ENCODE measurements at places on chromosomes 16 and 17.

GRCh38 chr16:11128211-11129141, 127.5 kb downstream of the SOCS1 start:
- DNase-seq: peak; percentile 54

GRCh38 chr16:29705030-29705429, 26.1 kb downstream of the QPRT start:
- DNase-seq: peak; percentile 47

DNA sequence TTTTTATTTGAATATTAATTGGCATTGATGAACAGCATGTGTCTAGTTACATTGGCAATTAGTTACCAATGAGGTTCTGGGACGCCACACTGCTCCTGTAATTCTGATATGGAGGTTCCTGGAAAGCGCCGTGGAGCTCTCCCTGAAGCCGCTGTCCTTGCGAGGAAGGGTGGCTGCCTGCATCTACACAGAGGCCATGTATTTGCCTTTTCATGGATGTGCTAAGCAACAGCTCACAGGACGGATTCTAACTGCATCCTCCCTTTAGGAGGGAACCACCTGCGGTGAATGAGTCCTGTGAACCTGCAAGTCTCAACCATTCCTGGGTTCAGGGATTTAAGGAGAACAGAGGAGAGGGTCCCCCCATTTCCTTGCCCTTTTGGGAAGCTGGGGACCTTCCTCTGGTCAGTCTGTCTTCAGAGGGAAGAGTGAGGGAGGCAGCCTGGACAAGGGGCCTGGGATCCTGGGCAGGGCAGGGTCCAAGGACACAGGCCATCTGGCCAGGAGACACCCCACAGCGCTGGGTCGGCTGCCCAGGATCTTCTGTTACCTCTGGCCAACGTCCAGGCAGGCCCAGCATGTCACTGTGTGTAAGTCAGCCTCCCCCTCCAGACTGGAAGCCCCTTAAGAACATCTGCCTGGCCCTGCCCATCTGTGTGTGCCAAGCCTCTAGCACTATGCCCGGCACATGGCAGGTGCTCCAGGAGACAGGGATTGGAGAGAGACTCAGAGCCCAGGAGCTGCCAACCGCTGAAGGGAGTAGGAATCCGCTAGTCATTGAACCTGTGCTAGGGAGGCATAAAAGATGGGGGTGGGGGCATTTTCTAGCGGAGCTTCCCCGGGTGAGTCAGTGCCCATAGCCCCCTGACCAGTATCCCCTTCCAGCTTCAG, 314.1 kb upstream of the TNRC6C start:
- DNase-seq: no peak

GRCh38 chr17:45307290-45308015, 9.4 kb downstream of the MAP3K14 start:
- peak; percentile 89 for DNase-seq

GRCh38 chr16:1509307-1510221, 16.4 kb downstream of the TELO2 start:
- no peak for DNase-seq

DNA sequence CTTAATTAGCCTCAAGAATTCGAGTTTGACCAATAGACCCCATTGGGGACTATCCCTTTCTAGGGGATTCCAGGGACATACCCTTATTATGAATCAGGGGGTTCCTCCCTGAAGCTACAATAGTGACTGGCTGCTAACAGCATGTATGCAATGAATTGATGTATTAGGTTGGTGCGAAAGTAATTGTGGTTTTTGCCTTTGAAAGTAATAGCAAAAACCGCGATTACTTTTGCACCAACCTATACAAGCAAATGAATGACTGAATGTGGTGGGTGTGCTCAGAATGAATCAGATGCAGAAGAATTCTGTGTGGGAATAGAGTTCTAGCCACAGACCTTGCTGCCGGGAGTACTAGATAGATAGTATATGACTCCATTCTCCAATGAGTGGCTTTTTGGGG, 76.7 kb downstream of the HLF start:
- peak; percentile 92 for DNase-seq

GRCh38 chr17:16171613-16172012, 43.7 kb downstream of the NCOR1 start:
- DNase-seq: no peak

DNA sequence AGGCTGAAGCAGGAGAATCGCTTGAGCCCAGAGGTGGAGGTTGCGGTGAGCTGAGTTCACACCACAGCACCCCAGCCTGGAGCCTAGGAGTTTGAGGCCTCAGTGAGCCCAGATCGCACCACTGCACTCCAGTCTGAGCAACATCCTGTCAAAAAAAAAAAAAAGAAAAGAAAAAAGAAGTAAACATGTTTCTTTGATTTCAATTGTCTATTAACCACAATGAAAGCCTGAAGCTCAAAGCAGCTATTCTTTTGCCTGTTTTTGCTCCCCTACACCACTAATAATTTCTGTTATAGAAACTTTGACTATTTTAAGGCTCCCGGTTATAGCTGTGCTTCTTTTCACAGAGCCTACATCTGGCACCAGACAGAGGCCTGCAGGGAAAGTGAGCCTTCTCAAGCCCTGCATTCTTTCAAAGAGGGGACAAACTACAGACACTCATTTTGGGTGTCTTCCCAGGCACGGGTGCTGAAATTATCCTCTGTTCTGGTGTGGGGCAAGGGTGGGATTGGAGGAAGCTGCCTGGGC, 14.2 kb upstream of the SLC52A1 start:
- no peak for DNase-seq
